Astrocyte of the cerebellum (primary cell): ENCODE measurements at places on chromosomes 6 and 20.
A peak's percentile ranks its signal among the peaks of the same experiment; 100 is the strongest.

- no peak for DNase-seq
Observed at GRCh38 chr20:25987073-25987927, 290.6 kb upstream of the ZNF337 start.

DNA sequence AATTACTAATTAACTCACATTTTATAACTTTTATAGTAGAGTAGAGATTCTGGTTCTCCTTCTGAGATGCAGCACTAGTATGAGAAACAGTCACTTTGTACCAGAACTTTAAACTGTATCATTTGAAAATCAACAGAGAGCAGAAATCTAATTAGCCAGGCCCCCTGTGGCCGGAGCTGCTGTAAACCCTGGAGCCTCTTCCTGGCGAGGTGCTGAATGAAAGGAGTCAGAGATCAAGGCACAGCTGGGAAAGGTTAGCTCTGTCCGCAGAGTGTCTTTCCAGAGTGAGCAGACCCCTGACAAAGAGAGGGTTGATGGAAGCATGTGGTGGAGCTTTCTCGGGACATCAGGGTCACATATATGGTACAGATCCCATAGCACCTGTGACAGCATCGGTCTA lies 703.8 kb downstream of the RFPL4B start:
- DNase-seq = no peak

DNA sequence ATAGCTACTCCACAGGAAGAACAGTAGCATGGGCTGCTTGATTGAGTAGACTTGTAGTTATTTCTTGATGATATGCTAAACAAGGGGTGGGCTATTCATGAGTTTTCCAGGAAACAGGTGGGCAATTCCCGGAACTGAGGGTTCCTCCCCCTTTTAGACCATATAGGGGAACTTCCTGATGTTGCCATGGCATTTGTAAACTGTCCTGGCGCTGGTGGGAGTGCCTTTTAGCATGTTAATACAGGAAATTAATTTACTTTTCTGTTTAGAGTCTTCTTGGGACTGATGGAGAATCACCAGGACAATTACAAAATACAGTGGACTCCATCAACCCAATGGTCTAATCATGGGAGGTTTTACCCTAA lies 22.7 kb downstream of the CYP24A1 start:
- no peak for DNase-seq

DNA sequence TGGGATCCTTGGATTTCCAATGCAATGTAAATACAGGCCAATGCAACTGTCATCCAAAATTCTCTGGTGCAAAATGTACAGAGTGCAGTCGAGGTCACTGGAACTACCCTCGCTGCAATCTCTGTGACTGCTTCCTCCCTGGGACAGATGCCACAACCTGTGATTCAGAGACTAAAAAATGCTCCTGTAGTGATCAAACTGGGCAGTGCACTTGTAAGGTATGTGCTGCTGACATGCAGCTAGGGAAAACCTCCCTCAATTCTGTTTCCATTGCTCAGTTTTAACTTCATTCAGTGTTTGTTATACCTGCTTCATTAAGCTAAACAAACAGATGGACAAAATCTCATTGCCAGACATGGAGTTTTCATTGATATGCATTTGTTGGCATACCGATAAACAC lies 397.1 kb downstream of the ARHGAP18 start:
- DNase-seq = peak; percentile 50

GRCh38 chr6:132198896-132199295 lies 202.4 kb downstream of the MOXD1 start:
- DNase-seq = peak; percentile 81

- no peak for DNase-seq
Observed at GRCh38 chr20:1810926-1811620, 84.1 kb upstream of the SIRPA start.

- DNase-seq = peak; percentile 84
Observed at GRCh38 chr6:156780102-156780641, 3.0 kb downstream of the ARID1B start.

GRCh38 chr6:12592634-12593033 lies 123.9 kb upstream of the PHACTR1 start:
- no peak for DNase-seq

DNA sequence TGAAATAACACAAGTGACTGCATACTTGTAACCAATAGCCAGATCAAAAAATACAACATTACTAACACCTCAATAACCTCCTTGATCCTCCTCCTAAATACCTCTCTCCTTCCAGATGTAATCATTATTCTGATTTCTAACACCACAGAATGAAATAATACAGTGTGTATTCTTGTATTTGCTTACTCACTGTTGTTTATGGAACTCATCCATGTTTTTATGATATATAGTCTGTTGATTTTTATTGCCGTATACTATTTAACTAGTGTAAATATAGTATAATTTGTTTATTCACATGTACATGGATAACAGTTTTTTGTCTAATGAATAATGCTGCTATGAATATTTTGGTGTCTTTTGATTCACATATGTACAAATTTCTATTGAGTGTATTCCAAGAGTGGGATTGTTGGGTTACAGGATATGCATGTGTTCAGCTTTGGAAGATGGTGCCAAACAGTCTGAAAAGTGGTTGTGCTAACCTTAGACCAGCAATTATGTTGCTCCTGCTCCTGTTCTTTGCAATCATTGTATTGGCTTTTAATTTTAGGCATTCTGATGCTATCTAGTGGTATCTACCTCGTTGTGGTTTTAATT lies 11.5 kb downstream of the TTK start:
- no peak for DNase-seq

DNA sequence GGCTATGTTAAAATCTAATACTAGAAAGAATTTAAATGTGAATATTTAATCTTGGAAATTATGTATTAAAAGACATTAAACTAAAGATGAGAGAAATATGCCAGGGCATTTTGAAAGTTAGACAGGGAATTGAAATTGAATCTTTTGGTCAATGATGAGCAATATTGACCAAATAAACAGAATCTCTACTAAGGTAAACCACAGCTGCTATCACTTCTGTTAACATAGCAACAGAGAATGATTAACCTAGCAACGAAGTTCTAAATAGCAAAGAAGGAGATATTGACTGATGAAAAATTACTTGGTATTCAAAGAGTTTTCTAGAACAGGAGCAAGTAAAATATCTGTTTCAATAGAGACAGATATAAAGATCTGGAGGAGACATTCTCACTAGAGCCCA lies 45.2 kb upstream of the RSPO3 start:
- DNase-seq = no peak

DNA sequence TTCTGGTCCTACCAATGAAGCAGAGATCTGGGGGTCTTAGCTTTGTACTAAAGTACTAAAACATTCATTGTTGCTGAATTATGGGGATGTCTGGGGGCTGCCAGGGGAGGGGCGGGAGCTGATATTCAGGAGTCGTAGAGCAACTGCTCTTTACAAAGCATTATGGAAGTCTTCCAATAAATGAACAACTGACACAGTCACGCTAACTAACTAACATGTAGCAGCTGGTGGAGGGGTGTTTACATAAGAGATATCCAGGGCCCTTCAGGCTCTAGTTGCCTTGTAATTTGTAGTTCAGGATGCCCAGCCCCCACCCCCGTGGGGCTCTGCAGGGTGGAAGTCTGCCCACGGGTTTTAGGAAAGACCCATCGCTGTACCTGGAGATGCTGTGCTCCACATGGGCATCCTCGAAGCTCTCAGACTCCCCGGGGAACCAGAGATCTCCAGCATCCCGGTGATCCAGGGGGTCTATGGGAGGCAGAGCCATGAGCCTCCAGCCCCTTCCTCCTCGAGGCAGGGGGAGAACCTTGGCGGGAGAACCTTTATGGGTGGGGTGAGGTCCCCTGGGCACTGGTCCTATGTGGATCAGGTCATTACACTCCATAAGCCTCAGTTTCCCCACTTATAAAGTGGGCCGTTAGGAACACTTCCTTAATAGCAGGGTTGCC lies 3.4 kb downstream of the TREM2 start:
- no peak for DNase-seq

- DNase-seq = no peak
Observed at GRCh38 chr6:135379647-135380046, 117.9 kb downstream of the AHI1 start.

GRCh38 chr6:158595223-158595622 lies 35.3 kb downstream of the TMEM181 start:
- DNase-seq = no peak

DNA sequence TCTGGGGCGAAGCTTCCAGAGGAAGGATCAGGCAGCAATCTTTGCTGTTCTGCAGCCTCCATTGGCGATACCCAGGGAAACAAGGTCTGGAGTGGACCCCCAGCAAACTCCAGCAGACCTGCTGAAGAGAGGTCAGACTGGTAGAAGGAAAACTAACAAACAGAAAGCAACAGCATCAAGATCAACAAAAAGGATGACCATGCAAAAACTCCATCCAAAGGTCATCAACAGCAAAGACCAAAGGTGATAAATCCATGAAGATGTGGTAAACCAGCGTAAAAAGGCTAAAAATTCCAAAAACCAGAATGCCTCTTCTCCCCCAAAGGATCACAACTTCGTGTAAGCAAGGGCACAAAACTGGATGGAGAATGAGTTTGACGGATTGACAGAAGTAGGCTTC lies 252.8 kb downstream of the PHF3 start:
- DNase-seq = no peak

GRCh38 chr6:111916747-111917146 lies 43.5 kb upstream of the FYN start:
- no peak for DNase-seq

- no peak for DNase-seq
Observed at GRCh38 chr6:9784786-9785185, 630.1 kb downstream of the TFAP2A start.

GRCh38 chr6:14442242-14442641 lies 324.7 kb downstream of the CD83 start:
- DNase-seq = no peak

GRCh38 chr6:169665289-169665688 lies 36.5 kb downstream of the WDR27 start:
- no peak for DNase-seq

GRCh38 chr6:111848262-111848812 lies 24.9 kb downstream of the FYN start:
- DNase-seq = no peak

GRCh38 chr20:53138454-53139262 lies 166.5 kb downstream of the TSHZ2 start:
- DNase-seq = no peak

- no peak for DNase-seq
Observed at GRCh38 chr6:75025371-75025770, 180.5 kb downstream of the COL12A1 start.

- no peak for DNase-seq
Observed at GRCh38 chr6:129351807-129352206, 358.2 kb downstream of the ARHGAP18 start.

DNA sequence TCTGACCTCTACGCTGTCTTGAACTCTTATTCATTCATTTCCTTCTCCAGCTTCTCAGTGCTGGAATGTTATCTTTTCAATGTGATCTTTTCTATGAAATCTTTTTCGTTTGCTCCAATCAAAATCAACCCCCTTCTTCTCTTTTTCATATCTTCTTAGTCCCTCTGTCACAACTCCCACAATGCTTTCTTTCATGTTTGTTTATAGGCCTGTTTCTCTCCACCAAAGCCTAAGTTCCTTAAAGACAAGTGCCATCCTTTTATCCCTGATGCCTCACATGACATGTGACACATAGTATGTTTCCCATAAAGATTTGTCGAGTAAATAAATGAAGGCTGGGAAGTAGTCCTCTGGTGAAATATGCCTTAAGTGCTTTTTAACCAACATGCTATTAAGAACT lies 38.1 kb downstream of the CRYBG1 start:
- DNase-seq = no peak

- DNase-seq = no peak
Observed at GRCh38 chr20:44011251-44011940, 96.7 kb downstream of the TOX2 start.

- no peak for DNase-seq
Observed at GRCh38 chr6:55528624-55529023, 50.4 kb downstream of the HMGCLL1 start.

DNA sequence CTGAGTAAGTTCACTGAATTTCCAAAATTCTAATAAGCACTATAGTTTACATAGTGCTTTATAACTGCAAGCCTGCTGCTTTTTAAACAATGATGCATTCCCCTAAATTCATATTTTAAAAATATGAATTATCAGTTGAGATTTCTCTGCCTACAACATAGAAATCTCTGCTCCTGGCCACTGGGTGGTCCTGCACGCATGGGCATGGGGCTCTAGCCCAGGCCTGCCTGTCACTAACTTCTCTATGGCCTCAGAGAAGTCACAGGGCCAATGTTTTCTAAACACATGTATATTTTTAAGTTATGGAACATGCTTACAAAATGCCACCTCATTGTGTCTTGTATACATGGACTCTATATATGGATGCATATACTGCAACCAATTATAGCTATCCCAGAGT lies 211.0 kb downstream of the FOXC1 start:
- DNase-seq = no peak

GRCh38 chr6:99434702-99435530 lies 9.8 kb upstream of the PNISR start:
- peak; percentile 16 for DNase-seq

GRCh38 chr6:138451043-138451442 lies 47.0 kb downstream of the HEBP2 start:
- DNase-seq = no peak

DNA sequence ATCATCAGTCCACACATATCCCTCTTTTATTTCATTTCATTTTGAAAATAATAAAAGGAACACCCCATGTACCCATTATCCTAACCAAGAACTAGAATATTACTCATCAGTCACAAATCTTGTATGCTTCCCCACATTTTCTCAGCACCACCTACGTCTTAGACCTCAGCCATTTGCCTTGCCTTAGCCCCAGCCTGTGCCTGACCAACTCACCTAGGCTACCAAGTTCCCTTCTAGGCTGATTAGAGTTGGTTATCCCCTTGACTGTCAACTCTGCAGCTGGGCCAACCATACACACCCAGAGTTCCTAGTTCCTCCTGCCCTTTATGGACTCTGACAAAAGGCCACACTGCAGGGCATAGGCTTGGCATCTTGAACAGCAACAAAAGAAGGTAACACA lies 33.4 kb upstream of the IPCEF1 start:
- DNase-seq = no peak

GRCh38 chr6:152034631-152035030 lies 227.1 kb downstream of the ESR1 start:
- DNase-seq = no peak

GRCh38 chr20:57214427-57214826 lies 52.0 kb downstream of the BMP7 start:
- DNase-seq = no peak

GRCh38 chr6:170374571-170375444 lies 68.2 kb downstream of the FAM120B start:
- no peak for DNase-seq

DNA sequence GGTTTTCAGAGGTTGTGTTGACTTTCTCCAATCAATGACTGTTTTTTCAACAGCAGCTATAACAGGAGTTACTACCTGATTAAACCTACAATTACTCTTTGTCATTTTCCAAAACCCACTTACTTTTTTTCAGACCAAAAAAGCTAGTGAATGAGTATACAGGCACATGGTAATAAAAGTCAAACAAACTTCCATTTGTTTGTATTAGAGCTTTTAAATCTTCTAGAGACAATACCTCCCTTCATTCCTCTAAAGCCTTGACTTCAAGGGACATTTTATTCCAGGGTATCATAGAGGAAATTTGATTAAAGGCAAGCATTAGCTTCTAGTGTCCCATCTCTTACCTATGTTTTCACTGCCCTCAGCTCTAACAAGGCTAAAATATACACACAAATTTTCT lies 52.7 kb downstream of the IL22RA2 start:
- DNase-seq = no peak

- DNase-seq = no peak
Observed at GRCh38 chr6:1130709-1131108, 181.2 kb upstream of the FOXQ1 start.
